ENCODE measurements at places on chromosomes 13 and 19.
A peak's percentile ranks its signal among the peaks of the same experiment; 100 is the strongest.

- peak; percentile 16 for DNase-seq
These were observed 618.0 kb upstream of the ARGLU1 start for GRCh38 chr13:107185889-107186288.

GRCh38 chr19:48946463-48947257, 8.0 kb upstream of the BAX start:
- DNase-seq: no peak

- DNase-seq: peak; percentile 36
These were observed 439 bp downstream of the DZIP1 start for GRCh38 chr13:95643936-95644598.

DNA sequence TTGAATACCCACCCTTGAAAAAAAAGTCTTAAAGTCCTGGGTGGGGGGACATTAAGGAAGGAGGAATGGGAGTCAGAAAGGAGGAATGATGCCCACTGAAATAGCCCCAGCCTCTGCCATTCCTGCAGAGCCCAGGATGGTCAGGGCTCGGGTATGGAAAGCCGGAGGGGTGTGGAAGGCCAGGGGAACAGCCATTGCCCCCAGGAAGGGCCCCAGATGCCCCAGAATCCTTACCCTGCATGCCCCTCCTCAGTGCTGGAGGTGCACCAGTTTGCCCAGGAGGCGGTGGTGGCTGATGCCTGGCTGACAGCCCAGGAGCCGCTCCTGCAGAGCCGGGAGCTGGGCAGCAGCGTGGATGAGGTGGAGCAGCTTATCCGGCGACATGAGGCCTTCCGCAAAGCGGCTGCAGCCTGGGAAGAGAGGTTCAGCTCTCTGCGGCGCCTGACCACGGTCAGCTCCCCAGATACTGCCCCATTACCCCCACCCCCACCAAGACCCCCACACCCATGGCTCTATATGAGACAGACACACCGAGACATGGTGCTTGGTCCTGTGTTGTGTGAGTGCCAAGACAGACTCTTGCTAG, 10.7 kb upstream of the SHKBP1 start:
- no peak for DNase-seq

DNA sequence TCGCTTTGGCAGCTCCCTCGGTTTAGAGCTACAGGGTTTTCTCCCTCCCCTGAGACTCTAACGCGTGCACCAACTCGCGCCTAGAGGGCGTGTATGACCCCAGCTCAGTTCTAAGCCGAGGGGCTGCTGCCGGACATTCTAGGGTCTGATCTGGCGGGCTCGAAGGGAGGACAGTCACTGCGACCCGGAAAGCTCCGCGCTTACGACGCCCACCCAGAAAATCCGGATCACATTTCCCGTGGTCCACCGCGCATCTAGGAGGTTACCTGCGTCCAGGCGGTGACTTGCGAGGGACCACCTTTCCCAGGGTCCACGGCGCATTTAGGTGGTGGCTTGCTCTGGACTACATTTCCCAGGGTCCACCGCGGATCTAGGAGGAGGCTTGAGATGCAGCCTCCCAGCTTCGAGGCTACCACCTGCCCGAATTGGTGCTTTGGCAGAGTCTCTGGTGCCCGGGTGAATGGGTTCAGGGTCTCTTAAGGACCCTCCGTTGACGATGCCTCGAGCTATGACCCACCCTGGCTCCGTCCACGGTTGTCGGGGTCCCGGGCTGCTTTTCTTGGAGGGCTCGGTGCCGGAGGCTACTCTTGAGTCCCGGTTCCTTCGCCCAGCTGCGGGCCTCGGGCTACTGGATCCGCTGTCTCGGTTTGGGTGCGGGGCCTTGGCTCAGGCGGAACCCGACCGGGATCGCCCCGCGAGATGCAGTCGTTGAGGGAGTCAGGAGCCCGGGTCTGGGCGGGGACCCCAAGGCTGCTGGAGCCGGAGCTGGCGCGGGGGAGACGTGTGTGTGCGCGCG, 30.5 kb downstream of the ZNF146 start:
- no peak for DNase-seq

DNA sequence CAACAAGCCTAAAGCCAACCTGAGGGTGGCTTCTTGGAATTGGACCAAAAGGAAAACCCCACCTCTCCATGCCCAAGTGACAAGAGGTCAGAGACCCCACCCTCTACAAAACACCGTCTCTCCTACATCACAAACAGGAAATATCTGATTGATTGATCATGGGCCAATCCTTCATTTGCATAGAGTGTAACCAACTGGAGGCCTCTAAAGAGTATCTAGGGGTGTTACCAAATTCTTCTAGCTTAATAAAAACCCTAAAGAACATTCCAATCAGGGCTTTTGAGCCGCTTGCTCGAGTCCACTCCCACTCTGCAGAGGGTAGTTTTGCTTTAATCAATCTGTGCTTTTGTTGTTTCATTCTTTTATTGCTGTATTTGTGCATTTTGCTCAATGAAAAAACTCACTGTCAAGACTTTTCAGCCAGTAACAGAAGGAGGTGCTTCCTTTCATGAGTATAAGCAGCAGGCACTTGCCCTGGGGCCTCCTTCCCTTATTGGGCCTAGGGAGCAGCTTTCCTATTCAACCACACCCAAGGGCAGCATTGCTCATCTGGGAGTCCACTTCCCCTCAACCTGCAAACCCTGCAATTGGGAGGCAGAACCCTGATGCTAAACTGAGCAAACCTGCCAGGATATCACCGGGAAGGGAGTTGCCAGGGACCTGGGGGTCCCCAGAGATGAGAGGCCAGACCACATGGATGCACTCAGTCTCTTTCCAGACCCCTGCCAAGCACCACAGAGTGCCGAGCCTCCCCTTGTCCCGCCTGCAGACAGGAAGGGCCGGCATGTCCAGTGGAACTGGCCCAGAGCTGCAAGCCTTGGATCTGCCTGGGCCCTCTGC, 154.3 kb upstream of the VSTM2B start:
- no peak for DNase-seq

- DNase-seq: no peak
These were observed 38.9 kb downstream of the IRS2 start for GRCh38 chr13:109747524-109747923.

DNA sequence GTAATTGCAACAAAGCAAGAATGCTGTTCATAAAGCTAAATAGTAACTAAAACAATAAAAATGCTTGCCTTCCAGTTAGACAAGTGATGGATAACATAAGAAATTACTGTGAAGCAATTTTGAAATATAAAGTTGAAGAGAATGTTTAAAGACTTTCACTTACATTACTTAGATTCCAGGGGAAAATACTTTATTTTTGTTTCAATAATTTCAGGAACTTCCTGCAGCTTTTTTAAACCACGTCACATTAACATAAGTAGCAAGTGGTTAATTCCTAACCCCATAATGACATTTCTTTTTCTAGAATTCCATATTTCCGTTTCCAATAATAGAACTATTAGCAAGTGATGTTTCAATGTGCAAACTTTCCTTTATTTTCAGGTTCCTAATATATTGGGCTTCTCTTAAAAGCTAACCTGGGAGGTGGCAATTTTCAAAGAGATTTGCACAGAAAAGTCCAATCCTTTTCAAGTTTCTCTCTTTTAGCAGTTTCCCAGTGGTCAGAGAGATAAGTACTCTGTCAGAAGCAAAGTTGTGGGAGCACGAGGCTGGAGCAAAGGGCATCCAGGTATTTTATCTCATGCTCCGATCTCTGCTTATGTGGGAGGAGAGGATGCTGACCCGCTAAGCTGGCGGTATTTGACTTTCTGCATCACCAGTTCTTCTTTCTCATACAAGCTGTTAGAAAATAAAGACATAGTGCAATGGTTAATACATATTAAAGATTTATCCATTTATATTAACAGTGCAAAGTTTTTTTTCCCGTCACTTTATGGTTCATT, 1025.3 kb downstream of the EFNB2 start:
- DNase-seq: no peak

DNA sequence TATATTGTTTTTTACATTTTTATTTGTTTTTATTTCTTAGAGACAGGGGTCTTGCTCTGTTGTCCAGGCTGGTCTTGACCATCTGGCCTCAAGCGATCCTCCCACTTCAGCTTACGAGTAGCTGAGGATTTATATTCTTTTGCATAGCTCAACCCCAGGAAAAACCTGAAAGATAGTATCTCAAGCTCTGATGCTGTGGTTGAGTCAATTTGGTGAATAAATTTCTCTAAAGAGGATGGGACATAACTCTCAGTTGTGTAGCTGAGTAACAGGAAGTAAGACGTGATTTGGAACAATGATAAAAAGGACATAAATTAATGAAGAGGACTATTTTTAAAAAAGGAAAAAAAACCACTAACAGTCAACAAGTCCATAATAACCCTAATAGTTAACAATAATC, 79.8 kb upstream of the TNFSF11 start:
- peak; percentile 62 for DNase-seq

DNA sequence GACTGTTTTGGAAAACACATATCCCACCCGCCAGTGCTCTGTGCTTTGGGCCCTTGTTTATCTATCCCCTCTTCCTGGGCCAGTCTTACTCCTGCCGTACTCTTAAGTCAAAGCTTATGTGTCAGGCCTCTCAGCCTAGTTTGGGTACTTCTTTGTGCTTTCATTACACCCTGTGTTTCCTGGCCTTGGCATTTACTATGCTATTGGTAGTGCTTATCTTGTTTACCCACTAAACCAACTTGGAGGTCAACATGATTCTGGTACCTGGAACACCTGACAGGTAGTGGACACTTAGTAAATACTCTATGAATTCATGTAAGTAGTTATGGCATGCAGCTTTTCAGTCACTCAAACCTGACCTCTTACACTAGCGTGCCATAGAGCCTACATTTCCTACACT, 2.4 kb downstream of the POLR1D start:
- no peak for DNase-seq

DNA sequence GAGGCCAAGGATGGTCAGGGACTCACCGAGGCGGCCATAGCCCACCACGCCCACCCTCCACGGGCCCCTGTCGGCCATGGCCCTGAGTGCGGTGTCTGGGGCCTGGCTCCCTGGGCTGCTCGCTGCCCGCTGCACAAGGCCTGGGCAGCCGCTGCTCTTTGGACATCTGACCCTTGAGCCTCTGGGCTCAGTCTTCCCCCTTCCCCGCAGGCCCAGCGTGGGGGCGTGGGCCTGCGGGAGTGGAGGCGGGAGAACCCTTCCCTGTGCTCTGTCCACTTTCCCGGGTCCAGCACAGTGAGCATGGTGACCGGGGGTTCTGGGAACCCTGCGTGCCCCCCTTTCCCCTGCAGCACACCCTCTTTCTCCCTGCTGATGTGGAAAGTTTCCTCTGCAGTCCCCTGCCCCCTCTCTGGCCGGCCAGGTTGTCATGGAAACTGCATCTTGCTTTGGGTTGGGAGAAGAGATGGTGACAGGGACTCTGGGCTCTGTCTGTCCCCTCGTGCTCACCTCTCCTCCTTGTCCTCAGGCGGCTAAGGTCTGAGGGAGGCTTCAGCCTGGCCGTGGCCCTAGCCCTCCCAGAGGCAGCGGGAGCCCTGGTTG, at the start of gene ASPDH:
Gene ASPDH, minus strand, starts transcription at position 168 of the 600 bp plus-strand sequence. Its CDS starts 90 bp downstream, at position 78.
- DNase-seq: peak; percentile 16

GRCh38 chr19:31510635-31511034, 161.4 kb upstream of the TSHZ3 start:
- DNase-seq: no peak

GRCh38 chr19:43847246-43847645, 20.1 kb downstream of the ZNF283 start:
- DNase-seq: no peak

DNA sequence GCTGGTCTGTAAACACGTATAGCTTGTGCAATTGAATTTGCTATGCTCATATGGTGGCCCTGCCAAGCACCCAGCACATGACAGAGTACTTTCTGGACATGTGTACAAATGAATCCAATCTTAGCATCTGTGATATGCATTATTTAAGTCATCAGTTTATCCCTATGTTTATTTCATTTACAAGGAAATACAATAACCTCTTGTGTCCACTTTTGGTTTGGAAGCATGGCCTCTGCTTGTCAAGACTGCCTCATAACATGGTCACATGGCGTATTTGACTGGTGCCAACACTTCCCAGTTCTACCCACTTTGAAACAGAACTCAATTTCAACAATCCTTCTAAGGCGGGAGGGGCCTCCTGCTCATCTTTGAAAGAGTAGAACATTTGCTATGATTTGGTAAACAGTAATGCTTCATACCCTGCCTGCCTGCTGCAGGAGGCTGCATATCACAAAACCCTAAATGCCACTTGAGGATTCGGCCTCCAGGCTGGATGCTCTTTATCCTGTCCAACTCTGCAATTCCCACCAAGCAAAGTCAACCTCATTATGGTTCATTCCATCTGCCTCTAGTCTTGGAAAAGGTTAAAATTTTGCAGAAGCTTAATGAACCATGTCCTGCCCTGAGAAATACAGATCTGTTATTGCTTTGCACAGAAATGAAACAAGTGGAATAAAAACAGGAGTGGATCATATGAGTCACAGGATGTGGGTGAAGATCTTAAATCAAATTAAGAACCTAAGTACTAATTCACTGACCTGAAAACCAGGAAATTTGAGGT, 151.3 kb downstream of the CYSLTR2 start:
- DNase-seq: peak; percentile 88

GRCh38 chr19:1119475-1120217, 15.9 kb downstream of the GPX4 start:
- no peak for DNase-seq

DNA sequence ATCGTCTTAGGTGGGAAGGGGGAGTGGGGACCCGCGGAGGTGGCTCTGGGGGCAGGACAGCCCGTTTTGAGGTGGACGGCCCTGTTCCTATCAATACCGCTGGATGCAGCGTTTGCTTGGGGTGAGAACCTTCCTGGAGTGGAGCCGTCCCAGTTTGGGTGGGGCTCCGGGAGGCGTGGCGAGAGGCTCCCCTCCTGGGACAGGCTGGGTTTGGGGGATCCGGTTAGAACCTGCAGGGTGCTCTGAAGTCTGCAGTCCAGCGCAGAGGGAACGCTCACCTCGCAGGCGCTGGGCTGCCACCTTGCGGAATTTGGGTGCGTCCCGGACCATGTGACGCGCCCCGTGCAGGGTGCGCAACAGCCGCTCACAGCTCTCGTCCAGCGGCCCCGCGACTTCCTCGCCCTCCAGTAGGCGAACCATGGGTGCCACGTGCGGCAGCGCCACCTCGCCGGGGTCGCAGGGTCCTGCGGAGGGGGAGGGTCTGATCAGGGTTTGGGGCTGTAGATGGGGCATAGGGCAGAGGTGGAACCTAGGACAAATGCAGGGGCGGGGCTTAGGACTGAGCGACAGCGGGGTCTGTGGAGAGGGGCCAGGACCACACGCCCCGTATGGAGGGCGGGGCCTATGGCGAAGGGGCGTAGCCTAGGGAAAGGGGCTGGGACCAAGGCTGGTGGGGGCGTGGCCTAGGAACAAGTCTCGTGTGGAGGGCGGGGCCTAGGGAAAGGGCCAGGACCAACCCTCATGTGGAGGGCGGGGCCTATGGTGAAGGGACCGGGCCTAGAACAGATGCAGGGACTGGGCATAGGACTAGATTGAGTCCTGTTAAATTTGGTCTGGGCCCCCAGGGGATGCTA, 13.8 kb downstream of the SH2D3A start:
- DNase-seq: peak; percentile 58

DNA sequence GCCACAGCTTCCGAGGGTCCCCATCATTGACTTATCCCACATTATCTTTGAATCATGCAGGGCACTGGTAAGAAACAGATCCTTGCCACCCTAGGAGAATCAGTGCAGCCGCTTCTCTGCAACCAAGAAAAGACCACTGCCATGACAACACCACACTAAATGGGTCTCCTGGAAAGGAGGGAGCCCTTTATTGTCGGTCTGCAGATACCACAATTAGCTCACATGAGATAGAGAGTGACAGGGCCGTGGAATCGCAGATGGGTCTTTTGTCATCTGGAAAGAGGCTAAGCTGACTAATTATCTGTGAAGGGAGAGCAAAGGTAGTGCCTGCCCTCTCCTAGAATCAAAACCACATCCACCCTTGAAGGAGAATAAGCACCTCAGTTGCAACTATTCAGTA, 178.3 kb upstream of the MYO16 start:
- no peak for DNase-seq

All from M059J (cell line).